T47D (cell line): ENCODE measurements at places on chromosomes 6 and 20.

GRCh38 chr20:36826554-36827244 is 49.2 kb upstream of the TLDC2 start:
- peak; percentile 64 for DNase-seq

DNA sequence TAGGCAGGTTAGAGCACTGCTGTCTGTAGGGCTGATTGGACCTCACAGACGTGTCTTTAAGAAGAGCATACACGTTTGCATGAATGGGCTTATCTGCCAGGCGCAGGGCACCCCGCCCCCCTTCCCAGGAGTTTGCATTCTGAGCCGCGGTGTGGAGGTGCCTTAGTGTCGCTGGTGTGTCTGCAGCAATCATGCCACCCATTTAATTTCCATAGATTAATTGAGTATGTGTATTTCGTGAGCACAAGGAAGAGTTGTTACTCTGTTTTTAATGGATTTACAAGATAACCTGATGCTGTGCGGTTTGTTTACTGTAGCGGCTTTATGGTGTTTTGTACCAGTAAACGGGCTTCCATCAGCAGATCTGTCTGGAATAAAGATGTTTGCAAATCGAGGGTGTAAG is 107.7 kb downstream of the ZDHHC14 start:
- no peak for DNase-seq

GRCh38 chr6:23441808-23442461 is 684.1 kb upstream of the NRSN1 start:
- no peak for DNase-seq

GRCh38 chr6:112311950-112312547 is 35.1 kb upstream of the RFPL4B start:
- DNase-seq: no peak

GRCh38 chr6:83574783-83575182 is 62.4 kb downstream of the PRSS35 start:
- DNase-seq: no peak

- no peak for DNase-seq
Measured at GRCh38 chr6:163085426-163085825, 329.1 kb upstream of the QKI start.

DNA sequence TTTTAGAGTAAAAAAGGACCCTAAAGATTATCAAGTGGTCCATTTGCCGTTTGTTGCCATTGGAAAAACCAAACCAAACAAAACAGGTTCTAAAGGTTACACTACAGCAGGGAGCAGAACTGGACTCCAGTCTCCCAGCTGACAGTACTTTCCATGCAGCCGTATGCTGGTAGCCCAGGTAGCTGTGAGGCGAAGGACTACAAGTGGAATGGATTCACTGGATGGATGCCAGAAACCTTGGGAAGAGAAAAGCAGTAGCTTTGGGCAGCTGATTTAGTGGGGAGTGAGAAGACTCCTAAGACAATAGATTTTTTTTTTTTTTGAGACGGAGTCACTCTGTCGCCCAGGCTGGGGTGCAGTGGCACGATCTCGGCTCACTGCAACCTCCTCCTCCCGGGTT is 88.3 kb downstream of the SASH1 start:
- DNase-seq: no peak

DNA sequence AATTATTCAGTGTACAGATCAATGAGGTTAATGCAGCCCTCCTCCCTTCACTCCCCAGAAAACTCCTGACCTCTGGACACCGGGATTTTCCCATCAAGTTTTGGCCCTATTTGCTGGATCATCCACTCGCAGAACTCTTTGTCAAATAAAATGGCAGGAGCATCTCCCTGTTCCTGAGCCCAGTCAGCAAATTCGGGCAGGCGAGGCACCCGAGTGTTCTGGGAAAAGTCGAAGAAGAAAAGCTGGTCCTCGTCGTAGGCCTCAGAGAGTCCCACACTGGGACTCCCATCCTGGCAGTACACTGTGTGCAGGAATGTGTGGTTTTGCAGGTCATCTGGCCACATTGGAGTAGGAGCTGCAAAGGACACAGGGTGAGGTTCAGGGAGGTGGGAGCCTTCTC is 2.4 kb downstream of the HLA-DMA start:
- no peak for DNase-seq

GRCh38 chr6:11931296-11932035 is 80.6 kb upstream of the HIVEP1 start:
- DNase-seq: no peak

DNA sequence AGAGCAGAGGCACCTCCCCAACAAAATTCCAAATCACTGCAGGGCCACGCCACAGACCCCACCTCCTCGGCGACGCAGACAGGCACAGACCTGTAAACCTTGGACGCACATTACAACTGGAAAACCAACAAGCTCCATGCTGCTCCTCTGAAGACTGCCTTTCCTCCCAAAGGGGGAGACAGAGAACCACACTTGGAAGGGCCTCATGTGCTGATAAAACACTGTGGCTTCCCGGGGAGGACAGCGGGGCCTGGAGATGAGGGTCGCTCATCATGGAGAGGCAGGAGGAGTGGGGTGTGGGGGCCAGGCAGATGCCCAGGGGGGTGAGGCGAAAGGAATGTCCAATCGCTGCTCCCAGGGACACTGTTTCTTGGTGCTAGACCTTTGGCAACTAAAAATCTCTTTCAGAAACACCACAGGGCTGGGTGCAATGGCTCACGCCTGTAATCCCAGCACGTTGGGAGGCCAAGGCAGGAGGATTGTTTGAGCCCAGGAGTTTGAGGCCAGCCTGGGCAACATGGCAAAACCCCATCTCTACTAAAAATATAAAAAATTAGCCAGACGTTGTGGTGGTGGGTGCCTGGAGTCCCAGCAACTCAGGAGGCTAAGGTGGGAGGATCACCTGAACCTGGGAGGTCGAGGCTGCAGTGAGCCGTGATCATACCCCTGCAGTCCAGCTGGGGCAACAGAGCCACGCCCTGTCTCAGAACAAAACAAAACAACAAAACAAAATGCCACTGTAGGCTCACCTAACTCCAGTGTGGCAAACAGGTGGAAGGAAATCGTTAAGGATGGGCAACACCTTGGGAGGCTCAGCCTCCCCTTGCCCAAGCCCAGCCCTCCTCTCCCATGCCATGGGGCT is 53.8 kb downstream of the ABHD12 start:
- DNase-seq: peak; percentile 63

GRCh38 chr20:58399926-58400325 is 10.9 kb downstream of the VAPB start:
- DNase-seq: no peak

GRCh38 chr6:125749865-125750691 is 646 bp downstream of the HEY2 start:
- DNase-seq: no peak

- no peak for DNase-seq
Measured at GRCh38 chr20:40728470-40728869, 39.4 kb upstream of the MAFB start.

- no peak for DNase-seq
Measured at GRCh38 chr6:6479785-6480184, 108.7 kb upstream of the LY86 start.

- DNase-seq: no peak
Measured at GRCh38 chr6:44627091-44627882, 239.8 kb downstream of the CDC5L start.

DNA sequence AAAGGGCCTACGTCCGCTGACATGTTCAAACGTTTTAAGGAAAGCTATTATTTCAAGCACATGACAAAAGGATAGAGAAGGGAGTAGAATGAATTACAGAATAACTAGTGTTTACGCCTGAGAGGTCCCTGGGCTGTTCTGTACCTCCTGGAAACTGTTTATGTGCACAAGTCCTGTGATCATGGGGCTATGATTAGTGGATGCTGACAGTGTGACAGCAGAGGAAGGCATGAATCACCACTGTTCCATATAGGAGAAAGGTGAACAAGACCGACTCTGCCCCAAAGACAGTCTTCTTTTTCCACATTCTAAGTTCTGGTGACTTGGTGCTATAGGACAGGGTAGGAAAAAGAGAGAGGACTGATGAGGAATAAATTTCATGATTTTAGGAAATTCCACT is 249.2 kb upstream of the PRDM1 start:
- no peak for DNase-seq

GRCh38 chr6:124984668-124985338 is 22.6 kb downstream of the RNF217 start:
- no peak for DNase-seq

GRCh38 chr6:99592900-99593299 is 13.7 kb upstream of the PRDM13 start:
- DNase-seq: no peak

DNA sequence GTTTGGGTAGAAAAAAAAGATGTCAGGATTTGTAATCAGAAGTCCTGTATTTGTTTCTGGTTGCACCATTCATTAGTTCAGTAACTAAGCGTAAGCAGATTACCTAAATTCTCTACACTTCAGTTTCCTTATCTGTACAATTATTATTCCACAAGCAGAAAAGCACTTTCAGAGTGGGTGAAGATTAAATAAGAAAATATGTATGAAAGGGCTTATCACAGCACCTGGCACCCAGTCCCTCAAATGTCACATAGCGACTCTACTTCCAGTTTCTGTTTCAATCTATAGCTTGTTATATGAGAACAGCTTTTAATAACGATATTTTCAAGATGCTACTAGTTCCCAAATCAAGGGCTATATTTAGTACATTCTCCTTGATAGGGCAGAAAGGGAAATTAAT is 31.4 kb downstream of the RGS17 start:
- no peak for DNase-seq

GRCh38 chr6:13487122-13488014 is at the start of gene GFOD1:
GFOD1 (minus strand) TSS chr6:13487600; CDS start chr6:13486890, 710 bp downstream.
- DNase-seq: peak; percentile 90

DNA sequence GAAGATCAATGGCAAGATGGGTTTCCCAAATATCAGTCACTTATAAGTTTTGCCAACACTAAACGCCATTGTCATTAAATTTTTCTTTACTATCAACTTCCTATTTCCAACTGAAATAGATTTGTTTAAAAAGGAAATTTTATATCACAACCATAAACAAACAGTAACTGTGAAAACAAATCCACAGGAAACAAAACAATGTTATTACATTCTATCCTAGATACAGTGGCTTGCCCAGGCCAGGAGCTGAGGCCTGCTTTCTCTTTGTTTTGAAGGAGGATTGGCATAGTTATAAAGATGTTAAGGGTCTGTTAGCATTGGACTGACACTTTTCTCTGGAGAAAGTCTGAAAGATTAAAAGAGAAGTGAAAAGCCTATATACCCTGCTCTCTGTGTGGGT is 24.9 kb downstream of the PPP1R16B start:
- DNase-seq: no peak

DNA sequence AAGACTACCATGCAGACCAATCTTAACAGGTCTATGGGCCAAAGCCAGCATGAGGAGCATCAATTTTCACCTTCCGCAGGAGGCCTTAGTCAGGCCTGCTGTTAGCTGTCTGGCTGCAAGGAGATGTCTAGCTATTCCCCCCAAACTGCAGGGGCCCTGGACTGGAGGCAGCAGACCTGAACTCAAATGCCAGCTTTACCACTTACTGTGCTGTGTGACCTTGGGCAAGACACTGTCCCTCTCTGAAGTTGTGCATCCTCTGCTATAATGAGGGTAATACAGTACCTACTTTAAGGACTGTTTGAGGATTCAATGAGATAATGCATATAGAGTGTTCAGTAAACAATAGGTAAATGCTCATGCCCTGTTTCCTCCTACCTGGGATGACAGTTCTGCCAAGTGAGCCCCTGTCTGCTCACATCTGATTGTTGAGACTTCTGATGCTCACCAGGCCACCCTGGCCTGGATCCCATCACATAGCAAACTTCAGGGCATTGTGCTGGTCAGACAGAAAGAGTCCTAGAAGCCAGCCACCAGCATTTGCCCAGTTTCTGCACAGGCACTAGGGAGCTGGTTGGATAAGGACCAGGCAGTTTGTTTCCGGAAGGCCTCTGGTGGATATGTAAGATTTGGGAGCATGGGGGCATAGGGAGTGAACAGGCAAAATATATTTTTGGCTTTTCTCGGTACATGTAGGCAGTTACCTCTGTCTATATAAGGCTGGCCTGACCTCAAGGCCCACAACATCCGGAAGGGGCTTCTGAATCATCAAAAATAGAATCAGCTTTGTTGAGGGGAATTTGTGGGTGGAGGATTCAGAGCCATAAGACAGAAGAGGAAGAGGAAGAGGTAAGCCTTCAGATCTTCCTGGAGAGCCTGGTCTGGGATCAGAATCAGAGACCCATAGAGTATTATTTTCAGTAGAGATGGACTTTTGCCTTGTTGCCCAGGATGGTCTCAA is 2.3 kb upstream of the OCSTAMP start:
- no peak for DNase-seq

DNA sequence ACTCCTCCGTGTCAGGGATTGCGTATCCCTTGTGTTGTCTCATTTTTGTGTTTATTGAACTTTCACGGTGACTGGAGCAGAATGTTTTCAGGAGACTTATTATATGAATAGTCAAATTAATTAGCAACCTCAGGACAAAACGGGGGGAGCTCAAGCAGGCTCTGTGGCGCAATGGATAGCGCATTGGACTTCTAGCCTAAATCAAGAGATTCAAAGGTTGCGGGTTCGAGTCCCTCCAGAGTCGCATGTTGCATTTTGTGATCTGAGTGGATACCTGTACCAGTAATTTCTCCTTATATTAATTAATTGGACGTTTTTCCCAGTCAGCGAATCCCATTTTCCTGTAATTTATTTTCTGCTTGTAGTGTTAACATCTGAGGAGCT is 89.1 kb upstream of the ZNF184 start:
- no peak for DNase-seq

GRCh38 chr6:47836639-47837038 is 54.8 kb downstream of the OPN5 start:
- no peak for DNase-seq

- peak; percentile 52 for DNase-seq
Measured at GRCh38 chr6:158817728-158818580, 1.2 kb downstream of the EZR start.

- DNase-seq: no peak
Measured at GRCh38 chr6:123434186-123434585, 202.6 kb downstream of the TRDN start.

- no peak for DNase-seq
Measured at GRCh38 chr6:118524686-118525085, 23.4 kb upstream of the PLN start.

GRCh38 chr6:165034271-165034741 is 275.1 kb downstream of the C6orf118 start:
- DNase-seq: no peak

GRCh38 chr6:158027590-158028285 is 46.1 kb downstream of the SYNJ2 start:
- DNase-seq: no peak

DNA sequence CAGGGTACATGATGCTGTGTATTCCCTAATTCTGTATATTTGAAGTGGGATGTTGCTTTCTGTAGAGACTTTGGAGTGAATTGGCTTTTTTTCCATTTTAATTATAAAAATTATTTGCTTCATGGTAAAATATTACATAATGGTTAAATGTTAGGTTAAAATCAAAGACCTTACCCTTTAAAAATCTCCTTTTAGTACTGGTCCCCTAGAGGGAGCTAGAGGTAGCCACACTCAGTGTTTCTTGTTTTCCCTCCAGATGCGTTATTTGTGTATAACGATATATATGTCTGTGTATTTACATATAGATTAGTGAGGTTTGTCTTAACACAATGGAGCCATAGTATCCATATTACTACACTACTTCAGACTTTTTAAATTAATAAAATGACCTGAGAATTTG is 146.7 kb downstream of the PLCB4 start:
- peak; percentile 54 for DNase-seq

- DNase-seq: no peak
Measured at GRCh38 chr20:40778894-40779496, 90.0 kb upstream of the MAFB start.

- DNase-seq: no peak
Measured at GRCh38 chr6:144349690-144350527, 64.8 kb downstream of the UTRN start.
